ENCODE measurements at places on chromosomes 16 and 17.

DNA sequence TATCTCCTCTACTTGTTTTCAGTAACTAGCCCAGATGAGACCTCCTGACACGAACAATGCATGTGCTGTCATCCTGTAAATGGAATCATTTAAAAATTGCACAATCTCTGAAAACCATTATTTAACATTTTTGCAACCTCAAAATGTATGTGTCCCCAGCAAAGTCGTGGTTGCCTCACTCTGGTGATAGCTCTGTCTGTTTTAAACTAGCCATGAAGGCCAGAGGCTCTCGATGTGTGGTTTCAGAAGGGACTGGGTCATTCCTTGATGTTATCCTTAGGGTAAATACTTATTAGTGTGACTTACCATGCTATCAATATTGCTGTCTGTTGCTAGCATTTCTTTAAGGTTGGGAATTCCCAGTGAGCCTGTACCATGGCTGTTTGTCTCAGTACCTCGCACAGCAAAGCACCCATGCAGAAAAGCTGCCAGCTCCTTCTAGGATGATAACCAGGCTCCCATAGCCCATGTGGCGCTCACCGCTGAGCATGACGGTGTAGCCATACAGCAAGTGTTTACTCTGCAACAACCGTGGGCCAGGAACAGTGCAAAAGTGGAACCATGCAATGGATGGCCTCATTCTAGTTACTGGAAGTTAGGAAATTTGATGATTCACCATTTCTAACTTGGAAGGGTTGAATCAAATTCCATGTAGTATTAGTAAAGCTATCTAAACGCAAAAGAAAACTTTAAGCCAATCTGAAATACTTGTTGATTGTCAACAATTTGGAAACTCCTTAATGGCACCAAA, 2.9 kb upstream of the PGS1 start:
- DNase-seq = no peak

- DNase-seq = no peak
These were observed 23.6 kb upstream of the RMI2 start for GRCh38 chr16:11321662-11322061.

- no peak for DNase-seq
These were observed 40.7 kb upstream of the GPR139 start for GRCh38 chr16:20114356-20114755.

- no peak for DNase-seq
These were observed 8.4 kb downstream of the HBQ1 start for GRCh38 chr16:188674-189073.

DNA sequence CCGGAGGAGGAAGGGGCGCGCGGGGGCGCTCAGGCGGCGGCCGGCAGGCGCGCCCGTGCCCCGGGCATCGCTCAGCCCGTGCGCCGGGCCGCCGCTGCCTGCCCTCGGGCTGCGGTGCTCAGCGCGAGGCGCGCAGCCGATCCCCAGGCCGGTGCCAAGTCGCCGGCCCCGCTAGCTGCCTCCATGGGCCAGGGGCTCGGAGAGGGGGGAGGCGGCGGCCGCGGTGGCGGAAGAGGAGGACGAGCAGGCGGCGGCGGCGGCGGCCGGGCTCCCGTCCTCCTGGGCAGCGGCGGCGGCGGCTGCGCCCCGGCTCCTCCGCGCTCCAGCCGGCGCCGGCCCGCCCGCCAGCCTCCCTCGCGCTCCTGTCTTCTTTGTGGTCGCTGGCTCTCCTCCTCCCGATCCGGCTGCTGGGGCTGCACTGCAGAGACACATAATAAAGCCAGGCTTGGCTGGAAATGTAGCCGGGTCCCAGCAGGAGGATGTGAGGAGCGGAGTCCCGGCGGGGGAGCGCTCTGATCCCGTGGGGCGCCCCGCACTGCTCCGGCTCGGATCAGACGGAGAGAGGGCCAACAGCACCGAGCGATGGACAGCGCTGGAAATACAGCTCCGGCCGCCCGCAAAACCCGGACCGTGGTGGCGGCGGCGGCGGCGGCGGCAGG, 889 bp upstream of the ZNF423 start:
- peak; percentile 64 for DNase-seq

DNA sequence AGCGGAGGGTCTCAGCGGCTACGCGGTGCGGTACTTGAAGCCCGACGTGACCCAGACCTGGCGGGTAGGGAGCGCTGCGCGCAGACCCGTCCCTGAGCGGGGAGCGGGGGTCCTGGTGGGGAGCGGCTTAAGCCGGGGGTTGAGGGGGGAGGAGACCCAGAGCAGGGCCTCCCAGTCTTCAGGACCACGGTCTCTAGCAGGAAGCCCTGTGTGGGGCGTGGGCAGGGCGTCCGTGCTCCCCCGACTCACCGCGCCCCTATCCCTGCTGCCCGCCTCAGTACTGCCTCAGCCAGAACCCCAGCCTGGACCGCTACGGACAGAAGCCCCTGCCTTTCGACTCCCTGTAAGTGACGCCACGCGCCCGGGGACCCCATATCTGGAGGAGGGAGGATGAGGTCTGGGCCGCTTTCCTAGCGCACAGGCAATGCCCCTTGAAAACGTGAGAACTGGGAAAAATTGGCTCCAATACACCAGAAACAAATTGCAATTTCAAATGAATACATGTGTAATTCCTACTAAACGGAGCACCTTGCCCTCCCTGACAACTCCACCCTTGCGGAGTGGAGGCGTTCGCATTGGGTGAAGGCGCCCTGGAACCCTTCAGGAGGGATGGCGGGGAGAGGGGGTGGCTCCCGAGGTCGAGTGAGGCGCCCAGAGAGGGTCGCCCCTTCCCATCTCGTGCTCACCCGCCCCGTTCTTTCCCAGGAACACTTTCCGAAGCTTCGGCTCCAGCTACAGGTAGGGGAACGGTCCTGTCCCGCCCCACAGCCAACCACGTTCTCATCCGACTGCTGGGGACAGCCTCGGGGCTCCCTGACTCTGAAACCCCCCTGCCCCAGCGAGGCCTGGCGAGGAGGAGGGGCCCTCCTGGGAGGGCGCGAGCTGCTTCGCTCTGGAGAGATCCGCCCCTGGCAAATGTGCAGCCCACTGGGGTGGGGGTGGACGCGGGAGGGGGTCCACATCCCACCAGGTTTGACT, 14.6 kb upstream of the CNGB1 start:
- DNase-seq = no peak

Data from tibial nerve (tissue), 4 donors.